Ammon's horn (tissue), 1 donor: ENCODE measurements at places on chromosomes 6 and 20.

- no peak for DNase-seq
These were observed 574.1 kb upstream of the CHD6 start for GRCh38 chr20:42192321-42192720.

DNA sequence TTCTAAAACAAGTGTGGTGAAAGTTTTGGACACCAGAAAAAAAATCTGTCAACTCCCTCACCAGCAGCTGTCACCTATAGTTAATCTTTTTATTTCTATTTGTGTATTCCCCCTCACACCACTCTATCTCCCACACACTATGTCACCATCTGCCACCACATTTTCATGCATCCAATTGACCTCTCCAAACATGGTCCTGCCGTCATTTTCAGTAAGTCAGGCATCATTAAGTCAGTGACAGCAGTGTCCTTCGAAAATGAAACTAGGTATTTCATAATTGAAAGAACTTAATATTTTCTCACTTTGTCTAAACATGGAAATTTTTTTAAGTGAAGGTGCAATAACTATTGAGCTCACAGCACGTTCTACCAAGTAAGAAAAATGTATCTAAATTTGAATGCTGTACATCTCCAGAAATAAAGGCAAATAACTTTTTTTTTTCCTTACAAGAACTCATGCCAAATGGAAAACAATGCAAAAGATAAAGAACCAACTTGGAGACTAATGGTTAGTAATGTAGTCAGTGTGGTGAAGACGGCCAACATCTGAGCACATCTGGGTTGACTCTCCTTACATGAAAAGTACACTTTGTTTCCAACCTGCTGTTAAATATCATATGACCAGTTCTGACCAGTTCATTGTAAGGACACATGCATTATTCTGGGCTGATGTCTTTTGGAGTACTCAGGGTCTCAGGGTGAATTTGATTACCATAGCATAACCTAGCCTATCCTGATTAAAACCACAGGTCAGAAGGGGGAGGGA is 623.3 kb upstream of the MANEA start:
- DNase-seq, result peak; percentile 20

- no peak for DNase-seq
These were observed 118.1 kb upstream of the TMEM181 start for GRCh38 chr6:158441716-158442215.

DNA sequence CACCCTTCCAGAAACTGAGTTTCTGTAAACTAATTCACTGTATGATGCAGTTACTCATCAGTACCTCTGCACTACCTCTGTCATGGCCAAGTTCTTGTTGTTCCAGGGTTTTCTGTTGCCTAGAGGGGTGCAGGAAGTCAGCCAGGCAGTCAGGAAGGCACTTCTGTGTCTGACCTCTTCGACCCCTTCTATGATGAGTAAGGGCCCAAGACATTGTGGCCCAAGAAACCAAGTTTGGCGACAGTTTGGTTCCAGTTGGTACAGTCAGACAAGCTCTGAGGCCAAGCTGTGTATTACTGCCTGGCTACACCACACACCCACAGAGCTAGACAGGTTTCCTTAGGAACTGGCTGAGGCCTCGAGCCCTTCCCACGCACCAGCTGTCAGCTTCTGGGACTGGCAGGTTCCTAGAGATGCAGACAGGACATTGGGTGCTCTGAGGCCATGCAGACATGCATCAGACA is 41.2 kb downstream of the TRAF3IP2 start:
- peak; percentile 60 for DNase-seq

- no peak for DNase-seq
These were observed 383.9 kb downstream of the KIF16B start for GRCh38 chr20:16189371-16189770.

DNA sequence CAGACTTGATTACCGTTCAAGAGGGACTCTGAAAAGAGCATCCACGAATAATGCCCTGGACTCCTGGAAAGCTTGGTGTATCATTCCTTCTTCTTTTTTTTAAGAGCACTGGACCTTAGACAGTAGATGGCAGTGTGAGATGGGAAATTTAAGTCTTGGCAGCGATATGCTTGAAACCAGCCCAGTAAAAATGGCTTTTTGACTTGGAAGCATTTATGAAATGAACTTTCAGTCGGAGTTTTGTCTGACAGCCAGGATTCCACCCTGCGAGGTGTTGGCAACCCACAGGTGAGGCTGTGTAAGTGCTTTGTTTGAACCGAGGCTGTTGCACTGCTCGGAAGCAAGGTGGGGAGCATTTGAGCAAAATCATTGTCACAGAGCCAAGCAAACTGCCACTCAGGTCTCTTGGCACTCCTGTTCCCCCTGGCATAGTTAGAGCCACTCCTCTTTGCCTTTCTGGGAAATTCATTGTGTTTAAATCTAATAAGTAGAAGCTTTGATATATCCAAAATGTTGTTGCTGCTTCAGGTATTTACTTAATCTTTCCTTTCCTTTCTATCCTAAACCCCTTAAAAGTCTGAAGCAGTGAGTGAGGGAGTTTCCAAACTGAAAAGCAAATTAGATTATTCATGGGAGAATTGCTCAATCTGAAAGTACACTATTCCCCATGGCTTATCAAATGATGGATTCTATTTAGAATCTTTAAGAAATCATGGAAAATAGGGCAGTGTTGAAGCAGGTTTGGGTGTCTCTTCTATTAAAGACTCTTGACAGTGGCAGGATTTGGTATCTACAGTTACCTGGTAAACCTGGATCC is 272.8 kb upstream of the SLC35B3 start:
- peak; percentile 50 for DNase-seq

- peak; percentile 7 for DNase-seq
These were observed 210.7 kb upstream of the CNR1 start for GRCh38 chr6:88376768-88377387.

GRCh38 chr6:6892744-6893583 is 214.8 kb upstream of the RREB1 start:
- DNase-seq, result no peak

DNA sequence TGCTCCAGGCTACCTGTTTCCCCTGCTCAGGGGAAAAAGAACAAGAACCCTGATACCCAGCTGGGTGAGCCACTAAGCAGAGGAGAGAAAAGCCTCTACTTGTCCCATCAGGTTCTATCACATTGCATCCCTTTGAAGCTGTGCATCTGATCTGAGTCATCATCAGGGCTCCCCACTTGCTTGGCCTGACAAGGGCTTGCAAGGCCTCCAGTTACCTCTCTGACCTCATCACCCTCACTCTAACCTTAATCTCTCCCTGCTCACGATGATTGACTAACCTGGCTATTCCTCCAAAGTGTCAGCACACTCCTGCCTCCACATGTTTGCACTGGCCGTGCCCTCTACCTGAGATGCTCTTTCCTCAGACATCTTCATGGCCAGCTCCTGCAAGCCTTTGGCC is 309.5 kb upstream of the CHD6 start:
- no peak for DNase-seq

DNA sequence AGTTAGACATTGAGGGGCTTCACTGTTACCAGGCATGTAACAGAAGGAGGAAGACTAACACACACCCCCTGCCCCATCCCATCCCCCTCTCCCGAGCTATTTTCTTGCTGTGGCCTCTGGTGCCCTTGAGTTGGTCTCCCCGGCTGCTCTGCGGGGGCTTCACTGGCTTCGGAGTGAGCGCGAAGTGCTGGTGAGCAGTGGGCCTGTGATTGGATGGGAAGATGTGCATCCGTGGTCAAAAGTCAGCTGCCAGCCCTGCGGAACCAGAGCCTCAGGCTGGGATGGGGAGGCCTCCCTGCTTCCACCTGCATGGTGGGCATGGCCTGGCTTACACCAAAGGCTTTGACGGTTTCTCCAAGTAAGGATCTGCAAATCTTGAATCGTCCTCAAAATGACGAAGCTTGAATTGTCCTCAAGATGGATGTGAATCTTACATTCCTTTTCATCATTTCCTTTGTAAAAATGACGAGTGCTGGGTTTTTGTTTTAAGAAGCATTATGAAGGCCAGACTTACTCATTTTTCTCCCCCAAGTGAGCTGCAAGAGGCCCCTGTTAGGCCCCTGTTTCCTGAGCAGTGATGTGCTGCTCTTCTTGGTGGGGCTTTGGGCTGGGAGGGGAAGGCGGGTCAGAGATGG is 23.7 kb downstream of the SPATA2 start:
- DNase-seq, result no peak

DNA sequence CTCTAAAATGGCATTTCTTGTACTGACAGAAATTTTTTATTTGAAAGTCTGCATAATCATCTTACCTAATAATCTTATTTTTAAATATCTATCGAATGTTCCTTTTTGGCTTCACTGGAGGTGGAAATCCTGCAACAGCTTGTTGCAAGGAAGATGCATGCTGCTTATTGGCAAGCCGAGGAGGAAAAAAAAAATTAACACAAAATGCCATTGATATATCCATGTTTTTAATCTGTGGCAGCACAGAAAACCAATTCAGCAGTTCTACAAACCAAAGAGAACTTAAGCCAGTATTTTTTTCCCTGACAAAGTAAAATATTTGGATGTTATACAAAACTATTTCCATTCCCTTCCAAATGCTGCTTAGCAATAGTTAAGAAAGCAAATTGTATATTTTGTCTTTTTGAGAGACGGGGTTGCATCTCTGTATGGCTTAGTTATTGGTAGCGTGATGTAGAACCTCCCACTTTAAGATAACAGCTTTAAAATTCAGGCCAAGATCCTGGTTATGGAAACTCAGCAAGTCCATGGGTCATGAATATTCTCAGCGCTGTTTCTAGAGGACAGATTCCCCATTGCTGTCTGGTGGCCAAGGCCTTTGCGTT is 231.4 kb downstream of the TMEM242 start:
- DNase-seq, result no peak

GRCh38 chr6:84314377-84314898 is 87.0 kb upstream of the CEP162 start:
- DNase-seq, result no peak

- DNase-seq, result no peak
These were observed 273.8 kb upstream of the AGPAT4 start for GRCh38 chr6:161547617-161548016.

- no peak for DNase-seq
These were observed 207.2 kb downstream of the BTBD9 start for GRCh38 chr6:38432479-38432878.

DNA sequence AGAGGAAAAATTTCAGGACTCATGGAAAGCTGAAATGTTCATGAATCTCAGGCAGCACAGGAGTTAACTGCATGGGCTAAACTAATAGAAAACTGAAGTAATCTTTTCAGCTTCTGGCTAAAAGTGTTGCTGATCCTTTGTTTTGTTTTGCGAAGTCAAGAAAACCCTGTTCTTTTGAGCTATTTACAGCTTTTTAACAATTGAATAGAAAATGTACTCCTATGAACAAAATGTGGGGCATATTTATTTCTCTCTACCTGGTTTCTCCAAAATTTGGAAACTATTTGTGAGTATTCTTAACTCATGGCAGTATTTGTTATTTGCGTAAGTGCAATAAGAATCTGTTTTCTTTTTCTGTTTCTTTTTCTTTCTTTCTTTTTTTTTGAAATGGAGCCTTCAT is 818.8 kb upstream of the CITED2 start:
- no peak for DNase-seq
